ENCODE measurements at places on chromosomes 2 and 18.

GRCh38 chr2:74130211-74130995, 17.3 kb downstream of the BOLA3 start:
- DNase-seq, result no peak

GRCh38 chr18:56659111-56659510, 8.0 kb downstream of the WDR7 start:
- DNase-seq, result no peak

DNA sequence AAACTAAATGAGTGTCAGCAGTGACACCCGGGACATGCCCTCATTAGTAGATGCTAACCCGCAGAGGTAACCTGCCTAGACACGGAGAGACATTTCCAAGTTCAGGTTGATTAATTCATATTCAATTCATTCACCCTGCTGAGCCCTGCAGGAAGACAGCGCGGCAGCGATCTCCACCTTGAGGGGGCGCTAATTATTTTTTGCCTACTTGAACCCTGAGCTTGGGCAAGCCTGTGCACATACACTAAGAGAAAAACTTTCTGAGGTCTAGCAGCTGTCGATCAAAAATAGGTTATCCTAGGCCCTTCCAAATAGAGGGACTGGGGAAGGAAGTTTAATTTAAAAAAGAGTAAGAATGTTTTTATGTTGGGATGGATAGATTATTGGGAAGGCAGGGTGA, 1.3 kb upstream of the LYPD6 start:
- DNase-seq, result no peak

- no peak for DNase-seq
Observed at GRCh38 chr2:73091164-73091563, 19.7 kb upstream of the SFXN5 start.
